ENCODE measurements at places on chromosomes 11 and 22.

DNA sequence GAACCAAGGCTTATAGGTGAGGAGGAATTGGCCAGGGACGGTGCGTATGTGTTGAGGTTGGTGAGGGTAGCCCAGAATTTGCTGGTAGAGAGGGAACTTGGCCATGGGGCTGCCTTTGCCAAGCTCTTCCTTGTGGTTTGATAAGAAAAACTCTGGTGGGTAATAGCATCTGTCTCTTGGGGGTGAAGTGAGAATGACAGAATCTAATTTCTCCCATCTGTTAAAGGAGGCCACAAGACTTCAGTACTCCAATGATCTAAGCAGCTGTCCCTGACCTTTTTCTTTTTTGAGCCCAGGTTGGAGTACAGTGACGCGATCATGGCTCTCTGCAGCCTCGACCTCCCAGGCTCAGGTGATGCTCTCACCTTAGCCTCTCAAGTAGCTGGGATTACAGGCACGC is 36.0 kb upstream of the PICK1 start:
- DNase-seq, result no peak

GRCh38 chr11:74185695-74186094 is 14.6 kb downstream of the PPME1 start:
- DNase-seq, result no peak

DNA sequence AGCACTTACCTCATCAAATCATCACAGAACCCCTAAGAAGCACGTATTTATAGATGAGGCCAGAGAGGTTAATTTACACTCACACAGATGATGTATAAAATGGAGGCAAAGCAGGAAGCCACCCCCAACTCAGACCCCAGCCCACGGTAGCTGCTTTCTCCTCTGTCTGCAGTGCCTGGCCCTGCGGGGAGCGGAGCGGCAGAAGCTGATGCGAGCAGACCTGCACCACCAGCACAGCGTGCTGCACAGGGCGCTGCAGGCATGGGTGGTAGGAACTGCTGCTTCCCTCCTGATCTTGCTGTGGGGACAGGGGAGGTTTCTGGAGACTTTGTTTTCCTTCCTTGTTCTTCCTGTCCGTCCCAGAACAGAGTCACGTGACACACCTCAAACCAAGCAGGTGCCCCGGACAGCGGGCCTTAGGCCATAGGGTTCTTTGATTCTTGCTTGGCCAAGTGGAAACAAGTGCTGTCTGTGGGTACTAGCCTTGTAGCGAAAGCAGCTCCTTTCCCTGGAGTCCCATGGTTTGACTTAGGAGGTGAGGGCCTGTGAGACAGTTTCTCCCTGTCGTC is 57.8 kb downstream of the PISD start:
- no peak for DNase-seq

GRCh38 chr11:118827118-118827517 is 36.2 kb upstream of the DDX6 start:
- DNase-seq, result no peak

DNA sequence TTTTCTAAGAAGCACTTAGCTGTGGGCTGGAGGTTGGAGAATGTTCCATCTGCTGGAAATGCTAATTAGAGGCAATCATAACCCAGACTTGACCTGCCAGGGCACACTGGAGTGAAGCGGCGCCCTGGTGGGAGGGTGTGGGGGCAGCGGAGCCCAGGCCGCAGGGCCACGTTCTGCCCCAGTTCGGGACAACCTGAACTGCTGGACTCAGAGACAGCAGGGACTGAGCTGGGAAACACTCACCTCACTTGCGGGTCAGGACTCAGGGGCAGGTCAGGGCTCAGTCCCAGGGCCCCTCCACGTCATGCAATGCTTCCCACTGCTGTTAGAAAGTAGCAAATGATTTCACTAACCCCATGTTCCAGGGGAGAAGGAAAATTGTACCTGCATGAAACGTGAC is 316.4 kb downstream of the NTM start:
- no peak for DNase-seq

- DNase-seq, result no peak
Observed at GRCh38 chr11:119421941-119422808, 797 bp downstream of the THY1 start.

- no peak for DNase-seq
Observed at GRCh38 chr11:9741260-9741659, 77.4 kb downstream of the SWAP70 start.

DNA sequence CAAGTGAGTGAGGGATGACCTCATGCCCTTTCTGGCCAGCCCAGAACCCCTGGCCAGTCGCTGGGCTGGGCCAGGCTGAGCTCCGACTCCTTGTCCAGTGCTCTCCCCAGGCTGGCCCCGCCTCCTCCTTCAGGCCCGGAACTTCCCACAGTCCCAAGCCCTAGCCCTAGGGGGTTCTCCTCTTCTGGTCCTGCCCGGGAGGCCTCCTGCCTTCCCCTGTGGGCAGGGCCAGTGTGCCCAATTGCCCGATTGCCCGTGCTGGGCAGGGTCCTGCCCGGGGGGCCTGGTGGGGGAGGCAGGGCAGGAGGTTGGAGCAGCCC is 4.2 kb downstream of the TCIRG1 start:
- no peak for DNase-seq

DNA sequence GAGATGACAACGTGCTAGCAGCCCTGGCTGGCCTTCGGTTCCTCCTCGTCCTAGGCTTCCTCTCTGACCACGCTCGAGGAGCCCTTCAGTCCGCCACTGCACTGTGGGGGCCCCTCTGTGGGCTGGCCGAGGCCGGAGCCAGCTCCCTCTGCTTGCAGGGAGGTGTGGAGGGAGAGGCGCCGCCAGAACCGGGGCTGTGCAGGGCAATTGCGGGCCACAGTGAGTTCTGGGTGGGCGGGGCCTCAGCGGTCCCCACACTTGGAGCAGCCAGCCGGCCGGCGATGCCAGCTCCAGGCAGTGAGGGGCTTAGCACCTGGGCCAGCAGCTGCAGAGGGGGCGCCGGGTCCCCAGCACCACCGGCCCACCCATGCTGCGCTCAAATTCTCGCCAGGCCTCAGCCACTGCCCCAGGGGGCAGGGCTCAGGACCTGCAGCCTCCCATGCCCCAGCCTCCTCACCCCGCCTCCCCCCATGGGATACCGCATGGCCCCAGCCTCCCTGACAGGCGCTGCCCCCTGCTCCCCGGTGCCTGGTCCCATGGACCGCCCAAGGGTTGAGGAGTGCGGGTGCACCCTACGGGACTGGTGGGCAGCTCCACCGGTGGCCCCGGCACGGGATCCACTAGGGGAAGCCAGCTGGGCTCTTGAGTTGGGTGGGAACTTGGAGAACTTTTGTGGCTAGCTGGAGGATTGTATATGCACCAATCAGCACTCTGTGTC is 399.4 kb downstream of the LUZP2 start:
- no peak for DNase-seq

DNA sequence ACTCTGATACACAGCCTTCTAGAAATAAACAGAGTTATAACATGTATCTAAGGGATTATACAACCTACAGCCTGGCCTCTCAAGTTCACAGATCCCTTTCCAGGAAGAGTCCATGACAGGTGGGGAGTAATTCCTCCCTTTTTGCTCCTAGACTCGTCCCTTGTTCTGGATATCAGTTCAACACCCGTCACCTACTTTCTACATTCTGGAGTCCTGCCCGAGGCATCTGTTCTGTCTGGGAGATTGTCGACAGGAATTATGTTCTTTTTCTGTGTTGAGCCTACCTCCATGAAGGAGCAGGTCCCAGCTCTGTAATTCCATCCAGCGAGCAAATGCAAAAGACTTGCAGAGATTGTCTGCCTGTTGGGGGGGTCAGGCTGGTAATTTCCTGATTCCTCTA is 224.6 kb upstream of the NTM start:
- no peak for DNase-seq

DNA sequence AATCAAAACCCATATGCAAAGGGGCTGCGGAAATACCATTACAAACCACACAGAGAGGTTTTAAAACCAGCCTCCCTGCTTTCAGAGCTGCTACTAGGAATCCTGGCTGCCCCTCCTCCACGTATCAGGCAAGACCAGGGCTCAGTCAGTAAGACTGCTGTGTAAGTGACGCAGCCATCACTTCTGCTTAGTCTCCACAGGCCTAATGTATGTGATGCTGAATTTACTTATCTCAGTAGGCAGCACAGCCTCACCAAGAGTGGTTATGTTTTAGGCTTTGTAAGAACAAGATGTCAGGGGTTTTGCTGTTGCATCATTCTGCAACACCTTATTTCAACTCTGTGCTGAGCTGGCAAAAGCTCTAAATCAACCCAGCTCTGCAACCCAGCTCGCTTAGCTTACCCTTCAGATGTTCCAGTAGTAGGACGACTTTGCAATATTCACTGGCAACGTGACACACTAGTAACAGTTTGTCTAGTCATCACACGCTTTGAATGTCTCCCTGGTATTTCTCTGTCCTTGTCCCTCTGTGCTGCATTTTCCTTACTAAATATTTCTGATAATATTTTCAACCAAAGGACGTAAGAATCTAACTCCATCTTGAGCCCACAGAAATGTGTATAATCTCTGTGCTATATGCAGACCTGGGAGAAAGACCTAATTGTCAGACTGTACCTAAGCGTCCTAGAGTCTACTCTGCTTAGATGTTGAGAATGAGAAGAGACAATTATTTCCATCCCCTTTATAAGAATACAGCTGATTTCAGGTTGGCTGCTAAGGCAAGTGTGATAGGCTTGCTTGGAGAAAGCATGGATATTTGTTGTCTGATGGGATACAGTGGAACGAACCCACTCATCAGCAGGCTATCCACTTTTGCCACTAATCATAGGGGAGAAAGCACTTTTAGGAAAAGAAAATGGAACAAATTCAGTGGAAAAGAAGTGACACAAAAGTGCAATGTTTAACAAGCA is 72.2 kb downstream of the LARGE2 start:
- no peak for DNase-seq

DNA sequence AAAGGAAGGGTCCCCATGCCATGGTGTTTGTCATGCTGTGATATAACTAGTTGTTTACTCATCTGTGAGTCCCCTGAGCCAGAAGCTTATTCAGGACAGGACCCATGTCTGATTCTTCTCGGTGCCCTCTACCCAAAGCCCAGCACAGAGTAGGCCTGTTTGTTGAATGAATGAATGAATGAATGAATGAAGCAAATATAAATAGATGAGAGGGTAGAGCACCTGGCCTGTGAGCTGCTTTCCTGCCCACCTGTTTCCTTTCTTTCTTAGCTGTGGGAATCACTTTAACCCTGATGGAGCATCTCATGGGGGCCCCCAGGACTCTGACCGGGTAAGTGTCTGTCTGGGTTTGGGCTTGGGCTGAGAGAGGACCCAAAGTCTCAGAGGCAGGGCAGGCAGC is 7.2 kb downstream of the CCS start:
- no peak for DNase-seq

DNA sequence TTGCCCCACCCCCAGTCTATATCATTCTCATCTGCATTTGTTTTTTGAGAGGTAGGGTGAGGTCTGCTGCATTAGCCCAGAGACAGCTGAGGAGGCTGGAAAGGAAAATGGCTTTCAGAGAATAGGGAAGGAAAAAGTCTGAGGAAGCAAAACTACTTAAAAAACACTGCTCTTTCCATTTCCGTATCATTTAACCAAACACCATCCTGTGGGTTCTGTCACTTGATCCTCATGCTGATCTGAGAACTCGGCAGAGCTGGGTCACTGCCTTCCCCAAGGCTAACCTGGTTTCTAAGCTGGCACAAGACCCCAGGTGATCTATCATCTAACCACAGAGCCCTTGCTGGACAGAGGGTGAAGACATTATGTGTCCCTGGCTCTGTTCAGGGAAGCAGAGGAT is 1.2 kb downstream of the FOLR2 start:
- no peak for DNase-seq

- no peak for DNase-seq
Observed at GRCh38 chr11:122714004-122714403, 58.5 kb downstream of the UBASH3B start.

- no peak for DNase-seq
Observed at GRCh38 chr22:40040927-40041326, 46.2 kb downstream of the FAM83F start.

DNA sequence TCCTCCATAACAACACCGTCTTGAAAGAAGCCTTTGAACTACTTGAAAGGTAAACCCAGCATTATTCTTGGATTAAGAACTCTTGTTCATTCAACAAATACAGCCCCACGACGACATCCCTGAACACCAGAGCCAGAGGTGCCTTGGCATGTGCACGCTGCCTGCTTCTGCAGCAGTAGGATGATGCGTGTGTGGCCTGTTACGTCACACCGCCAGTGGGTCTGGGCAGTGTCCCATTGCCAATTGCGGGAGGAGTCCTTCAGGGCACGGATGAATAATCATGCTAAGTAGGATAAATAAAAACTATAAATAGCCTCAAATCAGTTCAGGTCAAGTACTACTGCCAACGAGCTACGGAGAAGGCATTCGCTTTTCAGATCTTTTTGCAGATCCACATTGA is 380.5 kb downstream of the SHANK2 start:
- DNase-seq, result no peak

GRCh38 chr11:44068180-44068579 is 2.1 kb downstream of the ACCS start:
- no peak for DNase-seq

DNA sequence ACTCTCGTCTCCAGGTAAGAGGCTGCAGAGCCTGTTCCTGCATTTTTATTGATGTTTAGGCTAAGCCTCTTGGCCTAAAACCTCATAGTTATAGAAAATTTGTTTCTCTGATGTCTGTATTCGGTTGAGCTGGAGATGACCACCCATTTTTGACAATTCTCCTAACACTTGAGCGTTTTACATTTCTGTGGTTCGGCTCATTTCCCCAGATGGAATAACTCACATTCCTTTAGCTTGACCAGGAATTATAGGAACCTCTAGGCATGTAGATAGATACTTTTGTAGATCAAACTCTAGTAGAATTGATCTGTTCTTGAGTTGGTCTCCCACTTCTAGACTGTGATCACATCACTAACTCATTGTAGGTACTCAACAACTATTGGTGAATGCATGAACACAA is 172.6 kb upstream of the CADM1 start:
- DNase-seq, result no peak

GRCh38 chr11:105823495-105824033 is 198.5 kb downstream of the MSANTD4 start:
- DNase-seq, result no peak

DNA sequence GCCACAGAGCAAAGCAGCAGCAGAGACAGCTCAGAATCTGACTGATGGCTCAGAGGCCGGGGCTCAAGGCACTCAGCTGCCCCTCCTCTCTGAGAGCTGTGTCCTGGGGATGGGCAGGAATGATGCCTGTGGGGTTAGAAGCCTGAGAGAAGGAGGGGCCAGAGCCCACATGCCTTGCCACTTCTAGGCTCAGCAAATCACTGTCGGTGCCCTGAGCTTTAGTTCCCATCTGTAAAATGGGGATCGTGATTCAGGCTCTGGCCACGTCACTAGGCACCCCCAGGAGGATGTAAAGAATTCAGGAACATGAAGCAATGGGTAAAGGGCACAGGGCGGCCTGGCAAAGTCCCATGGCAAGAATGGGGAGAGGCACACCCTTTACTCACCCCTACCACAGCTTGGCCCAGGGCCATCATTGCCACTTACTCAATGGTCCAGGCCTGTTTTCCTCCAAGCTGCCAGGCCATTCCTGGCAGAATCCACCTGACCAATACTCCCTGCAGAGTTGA is 3.4 kb upstream of the CDC42EP2 start:
- DNase-seq, result no peak

All from amygdala (tissue), 56 donors.